ENCODE measurements at places on chromosomes 13 and 19.

- DNase-seq = no peak
These were observed 225.1 kb downstream of the TM9SF2 start for GRCh38 chr13:99726282-99726894.

GRCh38 chr13:25345576-25345975 lies 26.2 kb upstream of the ATP8A2 start:
- no peak for DNase-seq

- peak; percentile 72 for DNase-seq
These were observed 64.4 kb upstream of the TM9SF2 start for GRCh38 chr13:99436686-99437416.

- DNase-seq = no peak
These were observed 2.2 kb upstream of the COLGALT1 start for GRCh38 chr19:17553256-17553655.

DNA sequence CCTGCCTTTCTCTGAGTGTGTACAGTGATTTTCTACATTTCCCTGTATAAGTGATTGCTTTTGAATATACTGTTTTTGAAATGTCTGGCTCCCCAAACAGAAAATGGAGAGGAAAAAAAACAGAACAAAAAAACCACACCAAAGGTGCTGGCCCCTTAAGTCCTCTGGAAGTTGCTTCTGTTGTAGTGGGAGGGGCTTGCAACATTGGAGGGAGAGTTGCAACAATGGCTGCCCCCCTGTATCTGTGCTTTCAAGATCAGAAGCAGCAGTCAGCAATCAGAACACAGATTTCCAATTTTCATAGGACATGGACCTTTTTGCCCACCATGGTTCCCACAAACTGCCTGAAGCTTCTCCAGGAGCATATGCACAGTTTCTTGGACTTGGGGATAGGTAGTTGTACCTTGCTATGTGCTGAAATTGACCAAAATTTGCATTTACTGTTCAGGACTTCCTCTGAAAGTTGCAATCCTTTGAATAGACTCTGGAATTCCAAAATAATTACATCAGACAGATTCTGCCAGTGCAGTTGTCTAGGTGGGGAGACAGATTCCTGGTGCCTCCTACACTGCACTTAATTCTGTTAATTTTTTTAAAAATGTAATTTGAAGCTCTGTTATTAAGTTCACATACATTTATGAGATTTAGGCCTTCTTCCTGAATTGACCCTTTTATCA lies 13.8 kb downstream of the BIVM start:
- no peak for DNase-seq

- no peak for DNase-seq
These were observed 598 bp upstream of the LPAR2 start for GRCh38 chr19:19628501-19629134.

GRCh38 chr19:8233370-8233769 lies 24.2 kb downstream of the CERS4 start:
- no peak for DNase-seq

- DNase-seq = no peak
These were observed 14.9 kb downstream of the PLEKHA4 start for GRCh38 chr19:48853483-48853882.

DNA sequence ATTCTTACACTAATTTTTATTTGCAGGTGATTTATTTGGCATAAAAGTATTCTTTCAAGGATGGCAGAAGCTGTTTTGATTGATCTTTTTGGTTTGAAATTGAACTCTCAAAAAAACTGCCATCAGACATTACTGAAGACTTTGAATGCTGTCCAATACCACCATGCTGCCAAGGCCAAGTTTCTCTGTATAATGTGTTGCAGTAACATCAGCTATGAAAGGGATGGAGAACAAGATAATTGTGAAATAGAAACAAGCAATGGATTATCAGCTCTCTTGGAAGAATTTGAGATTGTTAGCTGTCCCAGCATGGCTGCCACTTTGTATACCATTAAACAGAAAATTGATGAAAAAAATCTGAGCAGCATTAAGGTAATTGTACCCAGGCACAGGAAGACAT lies 1.2 kb downstream of the LACC1 start:
- no peak for DNase-seq

DNA sequence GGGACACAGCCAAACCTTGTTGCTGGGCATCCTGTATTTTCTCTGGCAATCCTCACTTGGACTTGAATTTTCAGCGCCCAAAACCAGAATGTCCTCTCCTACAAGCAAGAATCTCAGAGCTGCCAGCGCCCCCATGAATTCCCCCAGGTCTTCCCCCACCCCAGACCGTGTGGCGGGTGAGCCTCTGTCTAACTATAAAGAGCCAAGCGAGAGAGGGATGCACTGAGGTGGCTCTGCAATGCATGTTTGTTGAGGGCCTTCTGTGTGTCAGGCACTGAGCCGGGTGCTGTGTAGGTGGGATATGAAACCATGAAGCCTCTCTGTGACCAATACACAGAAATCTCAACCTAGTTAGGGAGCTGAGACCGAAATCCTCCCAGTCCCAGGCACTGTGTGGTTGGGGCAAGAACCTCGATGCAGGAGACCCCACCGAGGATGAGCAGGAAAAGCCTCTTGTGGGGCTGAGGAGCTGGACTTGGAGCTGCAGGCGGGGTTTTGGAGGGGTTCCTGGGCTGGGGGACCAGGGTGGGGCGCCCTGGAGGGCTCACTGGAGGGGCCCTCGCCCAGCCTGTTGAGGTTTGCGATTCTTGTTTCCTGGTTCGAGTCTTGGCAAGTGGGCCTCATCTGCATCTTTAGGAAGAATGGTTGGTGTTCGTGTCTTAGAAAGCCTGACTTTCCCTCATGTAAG lies 12.4 kb upstream of the PROZ start:
- DNase-seq = no peak

DNA sequence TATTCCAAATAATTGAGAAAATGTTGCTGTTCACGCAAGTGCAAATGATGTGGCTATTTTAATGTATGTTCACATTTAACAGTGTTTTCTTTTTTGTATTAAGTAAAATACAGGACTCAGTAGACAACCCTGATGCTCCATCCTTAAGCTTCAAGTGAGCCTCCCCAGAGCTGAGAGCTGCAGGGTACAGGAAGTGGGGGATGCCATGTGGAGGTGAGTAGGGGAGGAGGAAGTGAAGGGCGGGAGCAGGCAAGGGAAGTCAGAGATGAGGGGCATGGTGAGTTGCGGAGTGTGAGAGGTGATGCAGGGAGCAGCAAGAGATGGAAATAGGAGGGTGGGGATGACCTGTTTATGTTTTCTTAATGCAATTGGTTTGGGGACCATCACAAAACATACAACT lies 711.0 kb downstream of the UQCRFS1 start:
- no peak for DNase-seq

DNA sequence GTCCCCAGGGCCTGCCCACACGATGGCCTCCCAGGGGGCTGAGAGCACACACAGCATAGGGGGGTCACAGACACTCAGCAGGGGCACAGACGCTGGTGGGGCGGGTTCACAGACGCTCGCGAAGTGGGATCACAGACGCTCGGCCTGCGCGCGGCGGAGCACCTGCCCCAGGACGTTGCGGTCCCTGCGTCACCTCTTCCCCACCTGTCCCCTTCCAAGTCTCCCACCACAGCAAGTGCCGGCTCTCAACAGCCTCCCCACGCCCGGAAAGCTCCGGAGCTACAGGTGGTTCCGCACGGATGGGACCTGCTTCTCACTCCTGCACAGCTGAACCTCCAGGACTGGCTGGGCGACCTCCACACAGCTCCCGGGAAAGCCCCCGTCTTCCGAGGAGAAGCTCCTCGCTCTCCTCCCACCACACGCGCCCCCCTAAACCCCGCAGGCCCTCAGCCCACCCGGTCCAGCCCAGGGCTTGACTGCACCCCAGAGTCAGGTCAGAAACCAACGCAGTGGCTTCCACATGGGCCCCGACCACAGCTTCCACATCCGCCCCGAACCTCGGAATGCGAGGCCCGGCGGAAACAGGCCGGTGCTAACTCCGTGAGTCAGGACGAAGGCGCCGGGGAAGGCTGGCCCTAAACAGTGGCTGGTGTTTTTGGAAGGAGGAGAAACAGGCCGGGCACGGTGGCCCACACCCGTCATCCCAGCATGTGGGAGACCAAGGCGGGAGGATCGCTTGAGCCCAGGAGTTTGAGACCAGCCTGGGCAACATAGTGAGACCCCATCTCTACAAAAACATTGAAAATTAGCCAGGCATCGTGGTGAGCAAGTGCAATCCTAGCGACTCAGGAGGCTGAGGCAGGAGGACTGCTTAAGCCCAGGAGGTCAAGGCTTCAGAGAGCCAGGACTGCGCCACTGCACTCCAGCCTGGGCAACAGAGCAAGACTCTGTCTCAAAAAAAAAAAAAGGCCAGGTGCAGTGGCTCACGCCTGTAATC lies 16.5 kb downstream of the BTBD2 start:
- no peak for DNase-seq

DNA sequence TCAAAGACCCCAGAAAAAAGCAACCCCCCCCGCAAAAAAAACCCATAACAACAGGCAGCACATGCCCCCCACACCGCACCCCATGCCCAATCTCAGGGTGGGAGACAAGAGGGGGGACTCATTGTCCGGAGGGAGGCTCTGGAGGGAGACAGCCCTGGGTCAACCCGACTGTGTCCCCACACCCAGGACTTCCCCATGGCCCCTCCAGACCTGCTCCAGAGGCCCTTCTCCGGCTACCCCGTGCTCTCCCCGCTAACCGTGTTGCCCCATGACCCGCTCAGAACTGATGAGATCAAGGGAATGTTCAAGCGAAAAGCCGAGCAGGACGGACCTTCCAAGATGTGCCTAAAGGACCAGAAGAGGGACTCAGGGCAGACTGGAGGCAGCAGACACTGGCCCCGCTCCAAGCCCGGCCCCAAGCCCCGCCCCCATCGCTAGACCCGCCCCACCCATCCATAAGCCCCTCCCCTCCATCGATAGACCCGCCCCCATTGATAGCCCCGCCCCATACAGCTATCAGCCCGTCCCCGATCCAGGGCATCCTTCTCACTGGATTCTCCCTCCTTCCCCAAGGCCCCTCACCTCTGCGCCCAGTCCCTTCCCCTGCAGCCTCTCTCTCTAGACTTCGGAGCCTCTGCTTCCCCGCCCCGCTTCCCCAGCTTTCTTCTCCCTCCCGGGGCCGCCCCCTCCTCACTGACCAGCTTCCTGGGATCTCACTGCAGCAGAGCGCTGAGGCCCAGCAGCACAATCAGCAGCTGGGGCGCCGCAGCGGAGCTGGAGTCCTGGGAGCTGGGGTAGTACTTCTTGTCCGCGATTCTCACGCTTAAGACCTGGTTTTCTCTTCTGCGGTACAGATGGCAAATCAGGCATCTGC lies 2.2 kb downstream of the BST2 start:
- no peak for DNase-seq

GRCh38 chr19:46271481-46272197 lies 25.2 kb upstream of the HIF3A start:
- peak; percentile 97 for DNase-seq

DNA sequence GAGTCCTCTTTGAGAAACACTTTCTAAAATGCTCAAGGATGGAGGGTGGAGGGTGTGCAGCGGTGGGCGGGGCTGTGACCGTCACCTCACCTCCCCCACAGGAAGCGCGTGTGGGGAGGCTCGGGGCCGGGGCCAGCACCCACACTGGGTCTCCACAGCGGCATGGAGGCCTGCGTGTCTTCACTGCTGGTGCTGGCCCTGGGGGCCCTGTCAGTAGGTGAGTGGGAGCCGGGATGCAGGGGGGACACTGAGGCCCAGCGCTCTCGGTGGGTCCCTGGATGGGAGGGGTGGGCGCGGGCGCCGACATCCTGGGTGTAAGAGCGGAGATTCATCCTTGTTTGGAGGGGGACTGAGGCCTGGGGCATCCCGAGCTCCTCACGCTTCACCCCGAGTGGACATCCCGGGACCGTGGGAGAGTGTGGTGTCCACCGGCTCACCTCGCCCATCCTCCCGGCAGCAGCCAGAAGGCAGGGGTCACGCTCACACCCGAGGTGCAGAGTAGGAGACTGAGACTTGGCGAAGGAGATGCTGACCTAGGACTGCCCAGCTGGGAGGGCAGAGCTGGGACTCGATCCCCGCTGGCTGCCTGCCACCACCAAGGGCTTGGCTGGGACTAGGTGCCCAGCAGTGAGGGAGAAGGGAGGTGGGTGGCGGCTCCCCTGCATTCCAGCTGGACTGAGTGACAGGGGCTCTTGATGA lies at the start of gene GZMM:
Gene GZMM, plus strand, starts transcription at position 144 of the 699 bp plus-strand sequence. Its CDS starts 19 bp downstream, at position 163.
- no peak for DNase-seq

DNA sequence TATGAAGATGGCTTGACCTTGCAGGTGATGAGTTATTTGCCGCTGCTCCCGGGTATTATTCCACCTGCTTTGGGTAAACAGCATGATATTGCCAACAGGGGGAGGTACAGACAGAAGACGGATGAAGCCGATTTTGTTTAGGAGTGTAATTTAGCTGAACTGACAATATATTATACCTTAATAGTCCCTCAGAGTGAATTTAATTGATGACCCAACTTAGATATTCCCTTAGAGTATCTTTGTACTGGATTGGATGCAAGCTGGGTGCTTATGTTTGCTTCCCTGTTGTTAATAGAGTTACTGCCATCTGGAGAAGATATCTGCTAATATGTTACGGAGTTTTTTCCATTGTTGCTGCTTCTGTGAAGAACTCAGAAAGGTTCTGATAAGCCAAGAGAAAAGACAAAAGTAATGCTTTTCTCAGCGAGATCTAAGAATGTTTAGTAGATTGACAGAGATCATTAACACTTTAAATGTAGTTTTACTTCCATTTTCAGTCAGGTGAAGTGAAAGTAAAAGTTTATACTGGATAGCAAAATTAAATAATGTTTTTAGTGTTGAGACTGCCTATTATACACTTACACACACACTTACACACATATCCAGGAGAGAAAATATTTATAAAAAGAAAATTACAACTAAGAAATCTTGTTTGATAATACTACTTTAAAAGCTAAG lies 2220.8 kb upstream of the PCDH20 start:
- no peak for DNase-seq

DNA sequence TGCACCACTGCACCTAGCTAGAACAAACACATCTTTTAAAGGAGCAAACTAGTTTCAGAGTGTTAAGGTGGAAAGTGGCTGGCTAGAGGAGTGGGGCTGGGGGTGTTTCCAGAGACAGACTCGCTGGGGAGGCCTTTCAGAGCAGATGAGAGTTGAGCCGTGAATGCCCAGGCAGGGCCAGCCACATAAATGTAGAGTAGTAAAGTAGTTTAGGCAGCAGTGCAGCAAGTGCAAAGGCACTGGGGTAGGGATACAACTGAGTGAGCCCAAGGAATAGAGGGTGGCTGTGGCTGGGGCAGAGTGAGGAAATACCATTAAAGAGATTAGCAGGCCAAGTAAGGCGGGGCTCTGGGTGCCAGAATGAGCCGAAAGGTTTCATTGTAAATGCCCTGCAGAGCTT lies 72.0 kb downstream of the ALOX5AP start:
- no peak for DNase-seq

Data from RCC 7860 (cell line).